ENCODE measurements at places on chromosomes 13 and 19.

GRCh38 chr19:8367327-8368001 lies 3.5 kb downstream of the ANGPTL4 start:
- no peak for DNase-seq

DNA sequence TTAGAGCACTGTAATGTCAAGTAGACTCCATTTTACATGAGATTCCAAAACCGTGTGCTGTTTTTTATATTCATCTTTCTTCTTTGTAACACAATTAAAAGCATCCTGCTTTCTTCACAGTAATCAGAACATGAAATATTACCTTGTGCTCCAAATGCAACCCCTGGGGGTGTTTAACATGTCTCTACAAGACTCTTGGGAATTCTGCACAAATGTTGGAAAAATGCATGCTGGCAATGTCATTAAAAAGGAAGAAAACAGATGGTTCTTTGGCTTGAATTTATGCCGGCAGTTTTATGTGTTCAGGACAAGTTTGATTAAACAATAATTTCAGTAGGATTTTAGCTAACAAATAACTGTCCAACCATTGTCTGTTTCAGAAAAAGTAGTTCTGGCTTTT lies 159.1 kb downstream of the LIG4 start:
- DNase-seq, result no peak

GRCh38 chr19:54201172-54201701 lies 579 bp downstream of the RPS9 start:
- no peak for DNase-seq

DNA sequence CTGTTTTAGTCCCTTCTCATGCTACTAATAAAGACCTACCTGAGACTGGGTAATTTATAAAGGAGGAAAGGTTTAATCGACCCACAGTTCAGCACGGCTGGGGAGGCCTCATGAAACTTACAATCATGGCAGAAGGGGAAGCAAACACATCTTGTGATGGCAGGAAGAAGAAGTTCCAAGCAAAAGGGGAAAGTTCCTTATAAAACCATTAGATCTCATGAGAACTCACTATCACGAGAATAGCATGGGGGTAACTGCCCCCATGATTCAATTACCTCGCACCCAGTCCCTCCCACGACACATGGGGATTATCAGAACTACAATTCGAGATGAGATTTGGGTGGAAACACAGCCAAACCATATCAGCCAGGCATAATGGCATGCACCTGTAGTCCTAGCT lies 13.0 kb upstream of the STRN4 start:
- no peak for DNase-seq

DNA sequence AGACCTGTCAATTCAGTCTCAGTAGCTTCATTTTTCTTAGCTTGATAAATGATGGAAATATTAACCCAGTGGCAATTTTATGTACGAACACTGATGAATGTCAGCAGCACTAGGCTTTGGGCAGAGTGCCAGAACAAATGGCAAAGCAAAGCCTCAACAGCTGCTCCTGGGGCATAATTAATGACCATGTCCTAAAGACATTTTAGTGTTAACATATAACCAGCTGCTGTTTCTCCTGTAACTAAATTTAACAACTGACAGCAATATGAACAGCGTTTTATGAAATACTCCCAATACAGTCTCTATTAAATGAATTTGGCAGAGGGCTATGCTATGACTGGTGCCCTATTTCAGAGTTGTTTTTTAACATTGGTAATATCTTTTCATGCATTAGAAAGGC lies 47.1 kb downstream of the ZNF568 start:
- DNase-seq, result peak; percentile 48

GRCh38 chr13:98570929-98571372 lies 6.0 kb downstream of the STK24 start:
- DNase-seq, result no peak

- peak; percentile 44 for DNase-seq
Observed at GRCh38 chr19:42092350-42092749, 16.4 kb downstream of the ZNF574 start.

DNA sequence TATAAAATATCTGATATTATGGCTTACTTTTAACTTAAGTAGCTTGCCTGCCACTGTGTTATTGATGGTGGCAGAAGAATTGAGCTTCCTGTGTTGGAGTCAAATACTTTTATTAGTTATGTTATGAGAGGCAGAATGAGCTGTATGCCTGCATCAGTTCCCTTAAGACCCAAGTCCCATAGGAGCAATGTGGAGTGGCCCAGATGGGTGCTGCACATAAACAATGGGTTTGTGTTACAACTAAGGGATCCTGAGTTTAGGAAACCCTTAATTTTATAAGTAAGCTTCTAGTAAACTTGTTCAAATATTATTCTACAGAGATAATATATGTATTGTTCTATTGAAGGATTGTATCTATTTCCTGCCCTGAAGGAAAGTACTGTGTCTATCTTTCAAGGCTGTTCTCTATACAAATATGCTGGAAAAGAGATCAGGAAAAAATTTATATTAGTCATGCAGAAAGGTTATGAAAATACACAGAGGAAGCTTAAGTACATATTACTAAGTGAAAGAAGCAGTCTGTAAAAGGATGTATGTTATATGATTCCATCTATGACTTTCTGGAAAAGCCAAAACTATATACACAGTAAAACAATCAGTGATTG lies 2018.0 kb upstream of the PCDH20 start:
- DNase-seq, result no peak
